ENCODE measurements at places on chromosomes 5 and 9.
A peak's percentile ranks its signal among the peaks of the same experiment; 100 is the strongest.

DNA sequence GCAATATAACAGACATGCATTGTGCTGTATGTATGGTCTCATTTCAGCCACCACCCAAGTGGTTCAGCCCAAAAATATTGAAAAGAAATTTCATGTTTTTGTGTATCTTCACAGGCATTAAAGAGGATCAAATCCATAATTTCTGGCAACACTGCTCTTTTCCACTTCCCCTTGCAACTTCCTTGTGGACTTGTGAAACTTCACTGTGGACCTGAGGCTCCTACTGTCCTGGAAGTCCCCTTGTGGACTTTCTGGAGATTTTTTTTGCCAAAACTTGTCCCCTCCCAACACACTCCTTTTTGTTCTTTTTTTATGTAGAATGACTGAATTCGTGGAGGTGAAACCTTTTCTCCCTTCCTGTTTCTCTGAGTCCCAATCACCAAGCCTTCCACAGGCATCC, 14.3 kb downstream of the OTULINL start:
- no peak for DNase-seq

DNA sequence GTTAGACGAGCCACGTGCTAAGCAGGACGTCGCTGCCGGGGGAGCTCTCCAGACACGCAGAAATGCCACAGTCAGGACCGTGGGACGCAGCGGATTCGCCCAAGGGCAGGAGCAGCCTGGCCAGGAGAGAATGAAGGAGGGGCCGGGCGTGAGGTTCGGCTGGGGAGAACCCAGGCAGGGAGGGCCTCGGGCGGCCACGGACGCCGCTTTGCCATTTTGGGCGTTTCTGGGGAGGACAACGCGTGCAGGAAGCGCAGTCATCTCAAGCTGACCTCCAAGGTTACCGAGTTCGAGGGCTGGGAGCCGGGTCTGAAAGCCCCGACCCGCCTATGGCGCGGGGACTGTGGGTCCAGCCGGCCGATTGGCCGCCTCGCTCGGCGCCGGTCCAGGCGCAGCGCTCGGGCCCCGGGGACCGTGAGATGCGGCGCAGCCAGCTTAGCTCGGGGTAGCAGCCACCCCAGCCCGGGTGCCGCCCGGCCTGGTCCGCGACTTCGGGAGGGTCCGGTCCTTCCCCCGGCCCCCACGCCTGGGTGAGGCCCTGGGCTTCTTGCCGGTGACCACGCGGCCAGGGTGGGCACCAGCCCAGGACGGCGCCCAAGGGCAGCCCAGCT, 760 bp upstream of the MAN1B1 start:
- DNase-seq: peak; percentile 75

DNA sequence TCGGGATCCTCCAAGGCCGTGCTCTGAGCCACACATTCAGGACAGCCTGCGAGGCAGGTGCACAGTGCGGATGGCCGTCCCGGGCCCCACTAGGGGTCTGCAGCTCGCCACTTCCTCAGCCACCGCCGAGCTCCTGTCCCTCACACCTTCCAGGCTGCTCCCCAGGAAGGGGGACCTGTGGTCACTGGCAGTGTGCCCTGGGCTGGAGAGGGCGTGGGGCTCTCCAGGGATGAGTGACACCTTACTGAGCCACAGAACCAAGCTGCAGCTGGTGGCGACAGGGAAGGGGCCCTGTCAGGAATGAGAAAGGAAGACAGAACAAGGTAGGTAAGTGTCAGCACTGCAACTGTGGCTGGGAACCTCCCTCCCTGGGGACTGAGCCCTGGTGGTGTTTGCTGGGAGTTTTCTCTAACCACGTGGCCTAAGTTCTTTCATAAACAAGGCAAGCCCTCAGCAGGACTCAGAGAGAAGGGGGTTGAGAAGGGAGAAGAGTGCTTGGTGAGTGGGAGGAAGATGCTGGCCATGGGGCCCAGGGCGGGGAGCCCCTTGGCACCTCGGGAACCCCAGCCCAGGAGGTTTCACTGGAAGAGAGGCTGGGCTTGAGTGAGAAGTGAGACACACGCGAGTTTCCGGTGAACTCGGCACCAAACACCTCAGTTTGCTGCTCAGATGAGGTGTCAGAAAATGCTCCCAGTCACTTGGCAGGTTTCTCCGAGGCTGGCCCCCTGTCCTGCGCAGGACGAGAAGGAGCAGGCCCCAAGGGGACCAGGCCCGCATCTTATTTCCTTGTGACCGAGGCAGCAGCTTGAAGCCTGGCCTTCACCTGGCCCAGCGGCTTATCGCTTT, 5.2 kb downstream of the IL13 start:
- DNase-seq: peak; percentile 61

DNA sequence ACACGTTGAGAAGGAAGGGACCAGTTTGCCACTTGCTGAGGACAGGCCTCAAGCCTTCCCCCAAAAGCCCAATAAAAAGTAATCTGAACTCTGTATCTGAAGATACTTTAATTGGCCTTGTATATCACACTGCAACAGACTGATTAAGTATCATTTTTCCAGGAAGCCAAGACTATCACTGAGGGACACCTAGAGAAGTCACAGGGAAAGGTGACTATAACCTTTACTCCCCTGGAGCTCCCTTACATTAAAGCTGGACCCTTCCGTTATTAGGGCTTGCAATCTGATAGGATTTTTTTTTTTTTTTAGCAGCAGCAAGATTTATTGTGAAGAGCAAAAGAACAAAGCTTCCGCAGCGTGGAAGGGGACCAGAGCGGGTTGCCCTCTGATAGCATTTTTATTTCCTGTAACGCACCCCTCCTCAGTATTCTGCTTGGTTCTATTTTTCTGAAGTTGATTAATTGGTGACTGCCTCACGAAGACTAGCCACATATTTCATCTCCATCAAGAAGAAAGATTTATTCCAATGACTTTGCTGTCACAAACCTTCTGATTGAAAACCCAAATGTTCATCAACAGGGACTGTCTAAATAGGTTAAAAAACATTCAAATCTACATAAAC, 2.7 kb downstream of the CDC14B start:
- DNase-seq: no peak

All from activated T-cell treated with anti-CD3 and anti-CD28 coated beads, Interleukin-2, amount 50 U/mL, for 24 hours (primary cell).